ENCODE measurements at places on chromosomes 1 and 21.

- H3K27me3 ChIP-seq = no peaks in the 10 kb centered on the region
- H3K4me1 ChIP-seq = peaks cover 5% of the 10 kb centered on the region
- H3K27ac ChIP-seq = no peak overlapping the region
- no peak overlapping the region for H3K4me3 ChIP-seq
- DNase-seq = peak; percentile 71
Measured at GRCh38 chr1:205658943-205659581, 21.2 kb downstream of the SLC45A3 start.

DNA sequence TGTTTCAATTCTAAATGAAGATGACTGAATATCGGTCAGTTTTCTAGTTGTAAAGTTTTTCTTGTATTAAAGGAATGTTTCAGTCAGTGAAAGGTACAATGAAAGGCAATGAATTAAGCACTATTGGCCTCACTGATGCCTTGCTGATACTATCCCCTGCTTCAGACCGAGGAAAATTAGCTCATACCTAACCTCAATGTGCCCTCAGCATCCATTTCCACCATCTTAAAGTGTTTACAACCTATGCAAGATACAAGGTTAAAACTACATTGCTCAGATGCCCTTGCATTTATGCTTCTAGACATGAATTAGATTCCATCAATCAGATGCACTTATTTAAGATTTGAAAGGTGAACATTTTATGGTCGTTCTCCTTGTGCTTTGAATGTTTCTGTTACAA is 184.5 kb downstream of the COP1 start:
- no peaks in the 10 kb centered on the region for H3K4me1 ChIP-seq
- no peak overlapping the region for H3K27ac ChIP-seq
- no peak for DNase-seq
- peaks cover 10% of the 10 kb centered on the region for H3K36me3 ChIP-seq
- H3K27me3 ChIP-seq = no peaks in the 10 kb centered on the region

DNA sequence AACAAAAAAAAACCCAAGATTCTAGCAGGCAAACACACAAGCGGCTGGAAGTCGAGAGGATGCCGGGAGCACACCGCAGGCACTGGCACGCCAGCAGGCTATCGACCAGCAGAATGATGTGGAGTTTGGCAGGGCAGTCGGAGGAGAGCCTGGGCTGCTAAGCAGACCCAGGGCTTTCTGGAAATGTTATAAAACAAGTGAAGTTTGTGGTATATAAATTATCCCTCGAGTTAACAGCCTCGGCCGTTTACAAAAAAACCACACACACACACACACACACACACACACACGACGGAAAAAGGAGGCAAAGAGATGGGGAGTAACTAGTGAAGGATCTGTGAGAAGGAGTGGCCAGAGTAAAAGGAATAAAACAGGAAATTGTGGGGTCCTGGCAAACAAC is 87.2 kb upstream of the IVNS1ABP start:
- H3K27ac ChIP-seq = no peak overlapping the region
- peak overlapping the region; percentile 17 for H3K4me3 ChIP-seq
- no peaks in the 10 kb centered on the region for H3K27me3 ChIP-seq
- no peak for DNase-seq

DNA sequence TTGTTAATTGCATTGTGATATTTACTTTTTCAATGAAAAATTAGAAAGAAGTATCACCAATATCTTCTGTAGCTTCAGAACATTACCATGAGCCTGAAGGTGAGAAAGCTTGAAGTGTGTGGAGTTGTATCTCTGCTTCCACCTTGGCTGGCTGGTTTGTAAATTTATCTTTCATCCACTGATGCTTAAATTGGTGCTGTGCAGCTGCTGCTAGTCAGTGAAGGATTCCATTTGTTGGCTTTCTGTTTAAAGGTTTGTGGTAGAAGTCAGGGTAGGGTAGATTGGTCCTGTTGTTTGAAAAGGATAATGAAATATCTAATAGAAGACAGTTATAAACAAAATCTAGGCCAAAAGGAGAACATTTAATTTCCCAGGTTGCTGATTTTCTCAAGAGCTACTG is 105.7 kb downstream of the C1orf21 start:
- H3K27ac ChIP-seq = no peak overlapping the region
- H3K4me1 ChIP-seq = peaks cover 4% of the 10 kb centered on the region
- H3K4me3 ChIP-seq = no peak overlapping the region

DNA sequence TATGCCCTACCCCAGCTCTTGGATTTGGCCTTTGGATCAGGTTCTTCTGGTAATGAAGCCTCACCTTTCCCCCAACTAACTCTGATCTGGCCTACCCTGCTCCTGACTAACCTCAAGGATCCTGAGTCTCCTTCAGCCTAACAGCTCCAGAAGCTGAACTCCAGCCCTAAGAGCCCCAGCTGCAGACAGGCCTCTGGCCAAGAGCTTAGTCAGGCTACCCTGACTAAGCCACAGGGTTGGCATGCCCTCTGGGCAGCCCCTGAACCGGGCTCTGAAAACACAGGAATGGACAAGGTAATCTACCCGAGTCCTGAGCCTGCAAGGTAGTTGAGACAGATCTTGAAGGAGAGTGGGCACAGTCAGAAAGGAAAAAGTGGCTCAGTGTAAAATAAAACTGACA is 29.4 kb downstream of the COA7 start:
- H3K36me3 ChIP-seq = peaks cover 45% of the 10 kb centered on the region
- no peaks in the 10 kb centered on the region for H3K27me3 ChIP-seq
- no peak overlapping the region for H3K27ac ChIP-seq
- H3K4me1 ChIP-seq = no peaks in the 10 kb centered on the region

- no peak overlapping the region for H3K27ac ChIP-seq
- DNase-seq = no peak
- no peaks in the 10 kb centered on the region for H3K4me1 ChIP-seq
- H3K4me3 ChIP-seq = no peak overlapping the region
- no peaks in the 10 kb centered on the region for H3K27me3 ChIP-seq
Measured at GRCh38 chr1:189432753-189433152, 1044.9 kb downstream of the BRINP3 start.

GRCh38 chr1:168170564-168171508 is 7.9 kb upstream of the TIPRL start:
- H3K27me3 ChIP-seq = peaks cover 7% of the 10 kb centered on the region
- no peaks in the 10 kb centered on the region for H3K36me3 ChIP-seq
- H3K4me3 ChIP-seq = no peak overlapping the region
- H3K27ac ChIP-seq = no peak overlapping the region
- H3K4me1 ChIP-seq = no peaks in the 10 kb centered on the region
- DNase-seq = no peak

DNA sequence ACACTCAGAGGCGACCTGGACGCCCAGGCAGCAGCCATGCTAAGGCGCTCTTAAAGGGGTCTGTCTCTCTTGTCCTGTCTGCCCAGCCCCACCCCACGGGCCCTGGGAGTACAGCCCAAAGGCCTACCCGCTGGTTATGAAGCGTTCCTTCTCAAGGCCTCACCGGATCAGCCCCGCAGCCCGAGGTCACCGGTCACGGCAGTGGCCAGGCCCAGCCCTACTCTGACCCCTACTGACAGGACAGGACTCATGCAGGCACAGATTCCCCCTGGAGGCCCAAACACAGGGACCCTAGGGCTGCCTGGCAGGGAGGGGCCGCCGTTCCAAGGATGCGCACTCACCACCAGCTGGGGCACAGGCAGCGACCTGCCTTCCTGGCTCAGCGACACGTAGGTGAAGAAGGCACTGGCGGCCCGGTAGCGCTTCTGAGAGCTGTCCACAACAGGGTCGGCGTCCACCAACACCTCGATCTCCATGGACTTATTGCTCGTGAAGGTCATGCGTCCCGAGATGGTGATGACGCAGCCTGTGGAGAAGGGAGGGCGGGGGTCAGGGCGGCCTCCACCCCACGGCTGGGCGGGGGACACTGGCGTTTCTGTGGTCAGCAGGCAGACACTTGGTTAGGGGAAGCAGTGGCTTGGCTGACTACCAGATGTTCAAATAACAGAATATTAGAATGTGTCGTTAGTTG is 20.0 kb upstream of the GPR153 start:
- H3K27me3 ChIP-seq = no peaks in the 10 kb centered on the region
- no peaks in the 10 kb centered on the region for H3K4me1 ChIP-seq
- DNase-seq = no peak
- no peak overlapping the region for H3K4me3 ChIP-seq

DNA sequence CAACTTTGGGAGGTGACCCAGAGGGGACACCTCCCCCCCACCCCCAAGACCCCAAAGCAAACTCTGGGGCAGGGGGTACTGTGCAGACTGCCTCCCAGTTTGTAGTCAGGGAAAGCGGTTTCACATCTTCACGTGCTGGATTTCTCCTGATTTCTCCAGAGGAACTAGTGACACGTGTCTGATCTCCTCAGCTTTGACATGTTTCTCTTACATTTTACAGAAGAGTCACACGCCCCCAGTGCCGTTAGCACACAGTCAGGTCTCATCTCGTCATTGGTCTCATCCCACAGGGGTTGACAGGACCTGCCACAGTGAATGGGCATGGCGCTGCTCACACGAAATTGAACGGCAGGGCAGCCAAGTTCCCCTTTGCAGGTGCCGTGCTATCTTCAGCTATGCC is 11.8 kb downstream of the PDPN start:
- H3K4me1 ChIP-seq = no peaks in the 10 kb centered on the region
- no peak overlapping the region for H3K27ac ChIP-seq
- H3K4me3 ChIP-seq = no peak overlapping the region
- DNase-seq = no peak

GRCh38 chr1:41913014-41913413 is 5.7 kb downstream of the HIVEP3 start:
- no peaks in the 10 kb centered on the region for H3K27me3 ChIP-seq
- H3K4me3 ChIP-seq = no peak overlapping the region
- H3K36me3 ChIP-seq = no peaks in the 10 kb centered on the region

GRCh38 chr1:7186382-7187111 is 401.3 kb downstream of the CAMTA1 start:
- no peak overlapping the region for H3K27ac ChIP-seq
- H3K4me1 ChIP-seq = no peaks in the 10 kb centered on the region
- H3K4me3 ChIP-seq = no peak overlapping the region
- H3K27me3 ChIP-seq = no peaks in the 10 kb centered on the region
